ENCODE measurements at places on chromosomes 1 and 21. TPM values are rescaled to one million over a fixed set of nuclear protein-coding genes. Genes with fewer than 3 reads are reported as not detected.

DNA sequence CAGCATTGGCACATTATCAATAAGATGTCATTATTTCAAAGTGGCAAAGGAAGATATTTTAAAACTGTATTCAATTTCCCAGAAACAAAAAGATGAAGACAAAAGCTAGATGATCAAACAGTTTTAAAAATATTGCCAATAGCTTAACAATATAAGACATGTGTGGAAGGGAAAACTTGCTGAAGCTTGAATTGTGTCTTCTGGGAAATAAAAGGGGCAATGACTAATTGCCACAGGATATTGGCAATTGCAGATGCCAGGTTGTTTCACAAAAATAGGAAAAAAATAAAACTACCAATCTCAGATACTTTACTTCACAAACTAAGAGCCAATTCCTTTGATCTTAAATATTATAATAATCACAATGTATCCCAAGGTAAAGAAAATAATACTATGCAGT is 679.8 kb upstream of the ADAMTS5 start:
- DNase-seq: no peak

DNA sequence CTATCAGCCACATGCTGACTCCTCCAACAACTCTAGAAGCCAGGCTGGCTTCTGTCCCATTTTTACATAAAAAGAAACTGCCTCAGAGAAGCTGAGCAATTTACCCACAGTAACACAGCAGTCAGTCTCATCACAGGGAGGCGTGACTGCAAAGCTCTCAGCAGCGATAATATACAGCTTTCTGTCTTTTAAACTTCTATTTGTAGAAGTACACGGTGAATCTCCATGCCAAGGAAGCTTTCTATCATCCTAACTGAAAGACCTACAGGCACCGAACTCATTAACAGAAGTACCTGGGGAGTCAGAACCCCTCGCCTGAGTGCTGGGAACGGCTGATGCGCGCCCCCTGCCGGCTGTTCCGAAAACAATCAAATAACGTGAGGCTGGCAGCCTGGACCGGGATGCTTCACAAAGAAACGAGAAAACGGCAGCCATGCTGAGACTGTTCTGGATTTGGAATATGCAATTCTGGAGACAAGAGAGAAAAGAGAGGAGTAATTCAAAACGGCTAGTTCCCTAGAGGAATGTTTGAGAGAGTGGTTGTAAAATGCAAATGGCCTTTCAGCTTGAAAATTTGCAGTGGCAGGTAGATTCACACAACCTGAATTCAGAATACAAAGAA is 43.5 kb upstream of the RAB4A start:
- peak; percentile 88 for DNase-seq

DNA sequence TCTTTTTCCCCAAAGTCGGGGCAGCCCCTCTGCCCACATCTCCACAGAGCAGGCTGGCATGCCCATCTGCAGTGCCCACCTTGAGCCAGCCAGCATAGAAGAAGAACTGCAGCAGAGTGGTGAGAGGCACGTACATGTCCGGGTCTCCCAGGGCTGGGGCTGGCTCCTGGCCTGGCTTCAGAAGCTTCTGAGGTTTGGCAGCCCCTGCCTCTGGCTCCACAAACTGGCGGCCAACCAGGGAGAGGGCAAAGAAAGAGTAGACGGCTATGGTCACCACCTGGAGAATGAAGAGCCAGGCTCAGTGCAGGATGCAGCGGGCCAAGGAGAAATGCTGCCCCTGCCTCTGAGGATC is 3.0 kb downstream of the BEST4 start:
- no peak for DNase-seq

- DNase-seq: no peak
Observed at GRCh38 chr1:158163000-158163947, 17.4 kb upstream of the CD1D start.

Gene LIN28A
- not detected for total RNA-seq

Gene RNF223
- not detected for total RNA-seq

DNA sequence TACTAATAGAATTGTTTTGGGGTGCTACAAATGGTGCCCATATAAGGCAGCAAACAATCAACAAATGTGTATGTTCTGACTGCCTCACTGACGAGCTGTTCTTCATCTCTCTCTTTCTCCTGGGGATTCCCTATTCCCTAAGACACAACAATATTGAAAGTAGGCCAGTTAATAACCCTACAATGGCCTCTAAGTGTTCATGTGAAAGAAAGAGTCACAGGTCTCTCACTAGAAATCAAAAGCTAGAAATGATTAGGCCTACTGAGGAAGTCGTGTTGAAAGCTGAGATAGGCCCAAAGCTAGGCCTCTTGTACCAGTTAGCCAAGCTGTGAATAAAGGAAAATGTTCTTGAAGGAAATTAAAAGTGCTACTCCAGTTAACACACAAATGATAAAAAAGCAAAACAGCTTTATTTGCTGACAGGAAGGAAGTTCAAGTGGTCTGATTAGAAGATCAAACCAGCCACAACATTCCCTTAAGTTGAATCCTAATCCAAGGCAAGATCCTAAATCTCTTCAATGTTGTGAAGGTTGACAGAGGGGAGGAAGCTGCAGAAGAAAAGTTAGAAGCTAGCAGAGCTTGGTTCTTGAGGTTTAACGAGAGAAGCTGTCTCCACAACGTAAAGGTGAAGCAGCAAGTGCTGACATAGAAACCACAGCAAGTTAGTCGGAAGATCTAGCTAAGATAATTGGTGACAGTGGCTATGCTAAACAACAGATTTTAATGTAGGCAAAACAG is 26.3 kb downstream of the ATP2B4 start:
- no peak for DNase-seq

Gene MXRA8
- total RNA-seq: 11.3 TPM

DNA sequence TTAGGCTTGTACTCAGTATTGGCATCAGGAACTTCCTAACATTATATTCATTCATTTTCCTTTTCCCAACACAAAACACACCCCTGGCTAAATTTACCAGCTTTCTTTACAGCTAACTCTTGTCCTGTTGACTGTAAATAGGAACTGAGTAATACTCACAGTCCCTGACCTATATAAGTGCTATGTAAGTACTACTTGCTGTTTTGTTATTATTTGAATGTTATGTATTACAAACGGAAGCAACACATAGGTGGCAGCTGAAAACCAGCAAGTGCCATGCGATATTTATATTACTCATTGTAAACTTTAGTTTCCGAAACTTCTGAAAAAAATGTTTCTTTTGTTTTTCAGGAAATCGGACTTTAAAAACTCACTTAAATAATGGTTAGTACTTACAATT is 21.5 kb downstream of the PTGER3 start:
- no peak for DNase-seq

Gene FAM110D
- 0.18 TPM for total RNA-seq

DNA sequence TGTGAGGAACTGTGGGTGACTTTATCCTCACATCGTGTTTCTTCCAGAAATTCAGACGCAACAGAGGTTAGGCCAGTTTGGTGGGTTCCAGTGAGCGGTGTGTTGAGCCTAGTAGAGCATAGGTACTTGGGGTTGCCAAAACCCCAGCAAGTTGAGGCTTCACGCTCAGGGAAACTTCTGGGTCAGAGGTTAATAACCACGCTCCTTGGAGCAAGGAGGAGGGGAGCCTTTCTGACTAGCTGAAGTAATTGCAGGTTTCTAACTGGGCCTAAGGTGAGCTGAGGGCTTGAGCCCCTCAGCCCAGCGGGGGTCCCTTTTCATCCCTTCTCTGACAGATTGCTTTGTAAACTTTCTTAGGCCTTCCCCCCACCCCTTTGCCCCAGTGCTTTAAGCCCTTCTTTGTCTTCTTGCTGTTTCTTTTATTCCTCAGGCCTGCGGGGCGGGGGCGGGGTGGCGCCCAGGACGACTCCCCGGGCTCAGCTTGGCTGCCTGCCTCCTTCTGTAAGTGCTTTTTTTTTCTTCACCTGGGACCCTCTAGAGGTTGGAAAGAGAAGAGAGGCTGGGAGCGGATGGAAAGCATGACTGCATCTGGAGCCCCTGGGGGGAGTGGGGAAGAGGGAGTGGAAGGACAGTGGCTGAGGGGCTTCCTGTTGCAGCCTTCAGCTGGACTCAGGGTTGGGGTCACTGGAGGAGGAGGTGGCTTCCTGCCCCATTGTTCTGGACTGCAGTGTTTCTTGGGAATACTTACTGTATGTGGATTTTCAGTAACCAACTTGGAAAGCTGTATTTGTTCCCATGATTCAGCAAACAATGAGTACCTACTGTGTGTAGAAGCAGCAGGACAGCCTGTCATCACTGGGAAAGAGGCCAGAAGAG is 1.3 kb upstream of the ZNF436 start:
- DNase-seq: no peak
